ENCODE measurements at places on chromosomes 3 and 15. TPM values are rescaled to one million over a fixed set of nuclear protein-coding genes. Genes with fewer than 3 reads are reported as not detected.
A peak's percentile ranks its signal among the peaks of the same experiment; 100 is the strongest.

The SLC22A14 gene
- not detected for total RNA-seq

The IMPG2 gene
- total RNA-seq = 0.09 TPM

The SLCO2A1 gene
- total RNA-seq = 0.16 TPM

The CHP1 gene
- total RNA-seq = 74.2 TPM

The NME9 gene
- total RNA-seq = not detected

DNA sequence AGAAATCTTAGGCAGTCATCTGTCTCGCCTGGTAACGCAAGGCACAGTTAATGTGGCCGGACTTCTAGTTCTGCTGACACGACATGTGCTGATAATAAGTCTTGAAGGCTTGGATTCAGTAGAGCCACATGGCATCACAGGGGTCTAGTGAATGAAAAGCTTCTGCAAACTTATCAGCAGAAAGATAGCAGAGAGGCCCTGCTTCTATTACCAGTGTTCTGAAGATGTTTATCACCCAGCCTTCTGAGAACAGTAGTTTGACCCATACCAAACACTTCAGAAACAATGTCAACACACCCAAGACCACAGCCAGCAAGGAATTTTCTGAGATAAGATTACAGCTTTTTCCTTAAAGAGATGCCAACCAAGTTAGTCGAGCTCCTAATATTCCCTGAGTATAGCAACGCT lies 102.7 kb upstream of the UMPS start:
- H3K27ac ChIP-seq = no peak overlapping the region
- H3K27me3 ChIP-seq = no peaks in the 10 kb centered on the region
- no peaks in the 10 kb centered on the region for H3K36me3 ChIP-seq

GRCh38 chr3:160545504-160545871 lies 19.9 kb downstream of the KPNA4 start:
- no peaks in the 10 kb centered on the region for H3K4me1 ChIP-seq
- no peaks in the 10 kb centered on the region for H3K27me3 ChIP-seq
- no peak overlapping the region for H3K27ac ChIP-seq
- no peak overlapping the region for H3K4me3 ChIP-seq
- DNase-seq = no peak
- peaks cover 7% of the 10 kb centered on the region for H3K36me3 ChIP-seq

GRCh38 chr3:188262488-188262887 lies 108.5 kb downstream of the LPP start:
- H3K27ac ChIP-seq = no peak overlapping the region
- H3K4me3 ChIP-seq = no peak overlapping the region
- no peaks in the 10 kb centered on the region for H3K4me1 ChIP-seq
- H3K27me3 ChIP-seq = no peaks in the 10 kb centered on the region
- H3K36me3 ChIP-seq = no peaks in the 10 kb centered on the region
- DNase-seq = no peak

- H3K4me3 ChIP-seq = no peak overlapping the region
- no peaks in the 10 kb centered on the region for H3K36me3 ChIP-seq
- no peak for DNase-seq
- peaks cover 3% of the 10 kb centered on the region for H3K27me3 ChIP-seq
- no peaks in the 10 kb centered on the region for H3K4me1 ChIP-seq
Observed at GRCh38 chr15:40121911-40122638, 13.4 kb upstream of the BMF start.

- H3K27ac ChIP-seq = no peak overlapping the region
- peaks cover 81% of the 10 kb centered on the region for H3K27me3 ChIP-seq
- no peaks in the 10 kb centered on the region for H3K36me3 ChIP-seq
- no peak overlapping the region for H3K4me3 ChIP-seq
- no peak for DNase-seq
- H3K4me1 ChIP-seq = peaks cover 19% of the 10 kb centered on the region
Observed at GRCh38 chr15:63040509-63040908, 2.0 kb upstream of the TPM1 start.

DNA sequence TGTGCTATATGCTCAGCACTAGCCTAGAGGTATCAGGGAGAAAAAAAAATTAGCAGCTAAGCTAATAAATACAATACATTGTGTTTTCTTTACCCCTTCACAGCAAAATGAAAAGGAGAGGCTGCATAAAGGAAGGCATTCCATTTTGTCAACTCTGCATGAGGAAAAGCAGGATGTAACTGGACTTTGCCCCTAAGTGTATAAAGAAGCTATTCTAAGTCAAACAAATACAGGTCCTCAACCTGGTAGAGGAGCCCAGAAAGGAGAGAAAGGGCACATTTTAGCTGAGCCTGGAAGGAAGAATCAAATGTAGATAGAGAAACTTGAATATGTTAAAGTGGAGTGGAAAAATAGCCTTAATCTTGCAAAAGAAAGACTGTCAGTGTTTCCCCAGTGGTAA lies 89.0 kb upstream of the SPRED1 start:
- H3K27ac ChIP-seq = no peak overlapping the region
- H3K27me3 ChIP-seq = no peaks in the 10 kb centered on the region
- H3K4me1 ChIP-seq = no peaks in the 10 kb centered on the region
- H3K4me3 ChIP-seq = no peak overlapping the region
- no peak for DNase-seq

GRCh38 chr15:39777496-39777895 lies 5.1 kb downstream of the FSIP1 start:
- no peak for DNase-seq
- H3K4me3 ChIP-seq = no peak overlapping the region
- no peaks in the 10 kb centered on the region for H3K27me3 ChIP-seq
- 0 out of 3 replicates have a peak overlapping the region, but pooled peaks have one; percentile 12 for H3K27ac ChIP-seq
- peaks cover 2% of the 10 kb centered on the region for H3K4me1 ChIP-seq
- H3K36me3 ChIP-seq = no peaks in the 10 kb centered on the region

- no peaks in the 10 kb centered on the region for H3K27me3 ChIP-seq
- H3K27ac ChIP-seq = no peak overlapping the region
- no peak for DNase-seq
- H3K4me1 ChIP-seq = no peaks in the 10 kb centered on the region
Observed at GRCh38 chr15:92020207-92020606, 166.7 kb downstream of the SLCO3A1 start.

GRCh38 chr15:33344111-33344510 lies 33.3 kb downstream of the RYR3 start:
- H3K4me1 ChIP-seq = no peaks in the 10 kb centered on the region
- H3K27ac ChIP-seq = no peak overlapping the region
- no peak overlapping the region for H3K4me3 ChIP-seq
- no peak for DNase-seq
- no peaks in the 10 kb centered on the region for H3K36me3 ChIP-seq
- H3K27me3 ChIP-seq = peaks cover 5% of the 10 kb centered on the region

Measured in K562 (cell line).